ENCODE measurements at places on chromosomes 11 and 22.

- no peak for DNase-seq
Observed at GRCh38 chr22:44383064-44383575, 70.4 kb upstream of the SHISAL1 start.

DNA sequence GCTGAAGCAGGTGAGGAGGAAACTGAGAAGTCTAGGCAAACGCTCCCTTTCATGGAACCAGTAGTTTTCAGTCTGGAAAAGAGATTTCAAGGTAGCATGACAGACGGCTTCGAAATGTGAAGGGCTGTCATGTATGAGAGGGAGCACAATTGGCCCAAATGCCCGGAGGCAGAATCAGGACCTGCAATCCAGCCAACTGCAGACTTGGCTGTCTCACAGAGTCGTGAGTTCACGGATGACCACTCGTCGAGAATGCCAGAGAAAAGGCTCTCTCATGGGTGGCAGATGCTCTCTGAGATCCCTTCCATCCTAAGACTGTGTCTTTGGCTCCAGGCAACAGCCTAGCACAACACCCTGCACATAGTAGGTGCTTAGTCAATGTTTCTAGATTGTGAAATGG lies 134.8 kb downstream of the DSCAML1 start:
- no peak for DNase-seq

- no peak for DNase-seq
Observed at GRCh38 chr11:26987272-26987671, 6.6 kb upstream of the FIBIN start.

GRCh38 chr11:19084661-19085315 lies 24.3 kb upstream of the MRGPRX2 start:
- no peak for DNase-seq

- DNase-seq: no peak
Observed at GRCh38 chr22:19943082-19944026, 1.7 kb upstream of the TXNRD2 start.

DNA sequence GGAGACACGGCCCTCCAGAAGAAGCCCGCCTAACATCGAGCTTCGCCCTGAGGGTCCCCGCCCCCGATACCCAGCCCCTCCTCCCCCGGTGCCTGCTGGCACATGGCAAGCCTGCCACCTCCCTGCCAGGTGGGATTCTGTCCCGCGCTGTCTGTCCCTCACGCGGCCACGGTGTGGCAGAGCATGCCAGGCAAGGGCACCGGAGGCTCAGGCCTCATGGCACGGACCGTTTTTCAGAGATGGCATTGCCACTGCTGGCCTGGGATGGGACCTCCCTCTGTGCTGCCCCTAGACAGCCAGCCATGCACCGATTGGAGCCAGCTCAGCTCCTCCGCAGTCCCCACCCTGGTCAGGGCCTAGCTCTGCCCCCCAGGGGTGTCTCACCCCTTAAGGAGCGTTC lies 19.4 kb downstream of the MRPL23 start:
- no peak for DNase-seq

DNA sequence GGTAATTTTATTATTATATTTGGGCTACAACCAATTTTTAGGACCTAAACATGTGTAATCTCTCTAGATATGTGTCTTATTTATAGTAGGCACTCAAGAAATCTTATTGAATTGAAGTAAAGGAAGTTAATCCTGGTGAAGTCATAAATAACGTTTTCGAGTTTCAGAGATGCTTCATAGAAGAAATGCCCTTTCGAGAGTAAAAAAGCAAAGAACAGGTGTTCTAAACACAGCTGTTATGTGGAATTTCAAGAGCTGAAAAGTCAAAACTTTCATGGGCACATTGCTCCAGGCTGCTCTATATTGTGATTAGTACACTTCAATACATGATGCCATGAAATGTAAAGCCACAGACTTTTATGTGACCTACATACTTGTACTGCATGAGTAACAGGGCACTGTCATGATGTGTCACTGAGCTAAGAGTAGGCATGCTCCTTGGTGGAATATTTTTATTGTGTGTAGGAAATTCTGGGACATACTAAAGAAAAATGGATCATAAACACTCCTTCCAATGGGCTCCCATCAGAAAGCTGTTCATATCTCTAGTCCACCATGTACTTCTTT lies 7.2 kb upstream of the ELMOD1 start:
- DNase-seq: no peak

DNA sequence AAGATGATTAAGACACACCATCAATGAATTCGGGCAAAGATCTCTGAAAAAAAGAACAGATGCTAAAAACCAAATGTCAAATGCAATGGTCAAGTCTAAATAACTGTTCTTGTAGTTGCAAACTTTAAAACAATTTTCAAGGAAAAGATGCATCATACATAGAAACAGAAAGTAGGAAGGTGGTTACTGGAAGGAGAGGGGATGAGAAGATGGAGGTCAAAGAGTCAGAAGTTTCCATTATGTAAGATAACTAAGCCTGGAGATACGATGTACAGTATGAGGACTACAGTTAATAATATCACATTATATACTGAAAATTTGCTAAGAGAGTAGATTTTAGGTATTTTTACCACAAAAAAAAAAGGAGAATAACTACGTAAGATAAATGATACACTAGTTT lies 27.1 kb downstream of the CWF19L2 start:
- no peak for DNase-seq

- no peak for DNase-seq
Observed at GRCh38 chr11:45678976-45679375, 13.6 kb upstream of the CHST1 start.

DNA sequence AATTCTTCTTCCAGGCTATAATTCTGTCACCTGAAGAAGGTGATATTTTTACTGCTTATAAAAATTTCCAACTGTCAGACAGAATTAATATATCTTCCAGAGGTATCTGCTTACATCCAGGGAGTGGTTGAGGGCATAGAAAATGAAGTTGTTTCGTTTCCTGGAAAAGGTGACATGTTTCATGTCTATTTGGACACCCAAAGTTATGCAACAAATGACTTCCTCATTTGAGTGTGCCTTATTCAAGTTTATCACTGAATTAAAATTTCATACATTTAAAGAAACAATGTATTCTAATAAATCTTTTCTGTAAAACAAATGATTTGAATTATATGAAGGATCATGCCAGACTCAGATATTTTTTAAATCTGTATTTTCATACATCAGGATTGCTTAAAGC lies 8.5 kb upstream of the GRAMD1B start:
- DNase-seq: no peak

DNA sequence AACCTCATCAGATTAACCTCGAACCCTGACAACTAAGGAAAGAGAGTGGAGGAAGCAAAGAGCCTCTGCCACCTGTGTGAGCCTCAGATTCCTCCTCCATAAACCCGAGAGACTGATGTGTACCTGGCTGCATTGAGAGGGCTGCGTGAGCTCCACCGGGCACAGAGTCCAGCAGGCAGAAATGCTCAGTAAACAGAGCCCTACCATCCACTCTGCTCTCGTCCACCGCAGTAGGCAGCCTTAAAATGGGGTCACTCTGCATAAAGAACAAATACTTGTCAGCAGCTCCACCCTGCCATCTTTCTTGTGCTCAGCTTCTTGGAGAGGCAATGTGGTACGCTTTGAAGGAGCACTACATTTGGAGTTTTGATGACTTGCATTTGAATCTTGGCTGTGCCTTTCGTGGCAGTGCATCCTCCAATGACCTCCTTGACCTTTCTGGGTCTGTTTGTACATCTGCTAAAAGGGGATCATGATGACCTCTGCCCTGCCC lies 43.0 kb upstream of the CD5 start:
- no peak for DNase-seq

DNA sequence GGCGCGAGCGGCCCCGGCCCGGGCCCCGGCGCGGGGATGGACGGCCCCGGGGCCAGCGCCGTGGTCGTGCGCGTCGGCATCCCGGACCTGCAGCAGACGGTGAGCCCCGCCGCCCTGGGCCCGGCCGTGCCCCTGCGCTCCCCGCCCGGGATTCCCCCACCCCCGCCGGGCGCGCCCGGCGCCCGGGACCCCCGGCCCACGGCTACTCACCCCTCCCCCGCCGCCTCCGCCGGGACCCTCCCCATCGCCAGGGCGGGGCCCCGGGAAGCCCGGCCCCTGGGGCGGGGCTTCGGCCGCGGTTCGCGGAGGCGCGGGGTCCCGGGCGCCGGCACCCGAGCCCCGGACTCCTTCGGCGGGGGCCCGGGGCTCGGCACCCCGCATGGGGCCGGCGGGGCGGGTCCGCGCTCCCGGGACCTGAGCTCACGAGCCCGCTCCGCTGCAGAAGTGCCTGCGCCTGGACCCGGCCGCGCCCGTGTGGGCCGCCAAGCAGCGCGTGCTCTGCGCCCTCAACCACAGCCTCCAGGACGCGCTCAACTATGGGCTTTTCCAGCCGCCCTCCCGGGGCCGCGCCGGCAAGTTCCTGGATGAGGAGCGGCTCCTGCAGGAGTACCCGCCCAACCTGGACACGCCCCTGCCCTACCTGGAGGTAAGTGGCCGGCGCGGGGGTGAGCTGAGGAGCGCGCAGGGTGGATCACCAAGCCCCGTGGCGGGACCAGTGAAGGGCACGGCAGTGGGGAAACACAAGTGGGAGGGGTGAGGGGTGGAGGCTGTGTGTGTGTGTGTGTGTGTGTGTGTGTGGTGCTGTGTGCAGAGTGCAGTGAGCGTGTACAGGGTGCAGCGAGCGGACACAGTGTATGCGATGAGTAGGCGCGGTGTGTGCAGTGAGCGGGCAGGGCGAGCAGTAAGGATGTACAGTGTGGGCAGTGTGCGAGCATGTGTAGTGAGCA lies 2.3 kb downstream of the SHANK3 start:
- no peak for DNase-seq

GRCh38 chr22:47406180-47406834 lies 643.9 kb downstream of the TBC1D22A start:
- no peak for DNase-seq

DNA sequence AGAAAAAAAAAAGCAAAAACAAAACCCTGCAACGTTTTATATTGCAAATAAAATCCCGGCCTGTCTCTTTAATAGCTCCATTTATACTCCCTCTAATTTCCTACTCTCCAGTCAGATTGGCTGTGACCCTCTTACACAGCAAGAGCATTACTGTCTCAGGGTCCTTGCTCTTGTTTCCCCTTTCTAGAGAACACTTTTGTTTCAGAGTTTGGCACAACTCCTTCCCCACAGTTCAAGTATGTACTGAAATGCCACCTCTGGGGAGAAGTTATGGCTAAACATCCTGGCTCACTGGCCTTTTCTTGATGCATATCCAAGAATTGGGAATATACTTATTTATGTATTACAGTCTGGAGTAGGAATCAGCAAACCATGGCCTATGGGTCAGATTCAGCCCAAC lies 2.6 kb downstream of the CASP12 start:
- DNase-seq: no peak

DNA sequence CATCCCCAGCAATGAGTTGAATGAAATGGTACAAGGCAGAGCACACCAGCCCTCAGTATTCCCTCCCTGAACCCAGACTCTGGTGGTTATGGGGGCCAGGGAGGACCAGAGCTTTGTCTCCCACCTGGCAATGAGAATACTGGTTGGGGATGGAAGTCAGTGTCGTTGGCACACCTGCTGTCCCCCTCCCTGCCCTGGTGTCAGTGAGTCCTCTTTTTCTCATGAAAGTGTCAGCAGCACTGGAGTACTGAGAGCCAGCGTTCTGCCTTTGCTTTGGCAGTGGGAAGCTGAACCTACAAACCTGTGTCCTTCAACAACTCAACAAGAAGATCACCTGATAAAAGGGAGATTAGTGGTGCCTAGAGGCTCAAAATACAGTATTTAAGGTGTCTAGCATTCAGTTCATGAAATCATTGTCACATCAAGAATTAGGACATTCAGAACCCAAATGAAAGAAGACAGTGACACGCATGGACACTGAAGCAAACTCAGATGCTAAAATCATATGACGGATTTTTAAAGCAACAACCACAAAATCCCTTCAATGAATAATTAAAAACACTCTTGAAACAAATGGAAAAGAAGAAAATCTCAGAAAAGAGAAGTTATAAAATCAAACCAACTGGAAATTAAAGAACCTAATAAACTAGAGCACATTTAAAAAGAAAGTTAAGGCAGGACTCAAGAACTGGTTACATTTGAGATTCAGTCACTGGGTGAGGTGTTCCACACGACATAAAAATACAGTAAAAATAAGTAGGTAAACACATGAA lies 77.5 kb upstream of the VPREB1 start:
- no peak for DNase-seq

- peak; percentile 43 for DNase-seq
Observed at GRCh38 chr11:40306938-40307548, 1152.4 kb downstream of the LRRC4C start.

DNA sequence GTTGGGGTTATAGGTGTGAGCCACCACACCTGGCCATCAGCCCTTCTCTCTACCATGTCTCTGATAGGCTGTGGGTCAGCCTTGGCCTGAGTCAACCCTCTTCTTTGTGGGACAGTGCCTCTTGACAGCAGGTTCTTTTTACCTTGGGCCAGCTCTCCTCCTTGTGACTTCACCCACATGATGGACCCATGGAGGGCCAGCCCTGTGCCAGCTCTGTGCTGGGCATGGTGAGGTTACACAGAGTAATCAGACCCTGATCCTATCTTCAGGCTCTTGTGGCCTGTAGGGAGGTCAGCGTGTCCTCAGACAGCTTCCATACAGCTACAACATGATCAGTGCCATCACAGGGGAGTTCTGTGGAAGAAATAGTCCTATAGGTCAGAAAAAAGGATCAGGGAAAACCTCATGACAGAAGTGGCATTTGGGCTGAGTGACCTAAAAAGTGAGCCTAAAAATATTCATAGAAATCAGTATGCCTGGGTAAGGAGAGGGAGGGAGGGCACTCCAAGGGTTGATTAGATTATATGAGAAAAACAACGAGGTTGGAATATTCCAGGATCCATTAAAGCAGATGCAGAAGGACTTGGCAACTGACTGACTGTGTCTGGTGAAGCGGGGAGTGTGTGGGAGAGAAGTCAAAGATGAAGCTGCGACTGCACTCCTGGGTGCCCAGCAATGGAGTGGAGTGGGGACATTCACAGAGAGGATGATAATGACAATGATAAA lies 17.1 kb downstream of the OTOG start:
- DNase-seq: no peak

- DNase-seq: no peak
Observed at GRCh38 chr11:106384429-106384828, 307.0 kb downstream of the AASDHPPT start.

- DNase-seq: no peak
Observed at GRCh38 chr22:49481659-49482399, 345.8 kb downstream of the BRD1 start.

GRCh38 chr11:124761301-124762104 lies 587 bp downstream of the ESAM start:
- no peak for DNase-seq

DNA sequence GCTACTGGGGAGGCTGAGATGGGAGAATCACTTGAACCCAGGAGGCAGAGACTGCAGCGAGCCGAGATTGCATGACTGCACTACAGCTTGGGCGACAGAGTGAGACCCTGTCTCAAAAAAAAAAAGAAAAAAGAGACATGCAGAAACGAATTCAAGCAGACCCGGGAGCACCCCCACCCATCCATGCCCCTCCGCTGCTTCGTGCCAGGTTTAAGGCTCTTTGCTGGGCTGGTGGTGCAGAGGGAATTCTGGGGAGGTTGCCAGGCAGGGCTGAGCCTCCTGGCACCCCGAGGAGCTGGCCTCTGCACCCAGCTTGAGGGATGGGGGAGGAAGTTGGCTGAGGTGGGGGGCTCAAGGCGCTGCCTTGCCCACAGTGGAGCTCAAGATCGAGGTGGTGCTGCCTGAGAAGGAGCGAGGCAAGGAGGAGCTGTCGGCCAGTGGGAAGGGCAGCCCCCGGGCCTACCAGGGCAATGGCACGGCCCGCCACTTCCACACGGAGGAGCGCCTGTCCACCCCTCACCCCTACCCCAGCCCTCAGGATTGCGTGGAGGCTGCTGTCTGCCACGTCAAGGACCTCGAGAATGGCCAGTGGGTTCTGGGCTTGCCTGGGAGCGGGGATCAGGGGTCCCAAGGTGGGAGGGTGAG lies 6.0 kb downstream of the AIFM3 start:
- no peak for DNase-seq

- no peak for DNase-seq
Observed at GRCh38 chr11:128914216-128915148, 23.3 kb downstream of the KCNJ5 start.

Data from pons (tissue), 1 donor.